ENCODE measurements at places on chromosomes 6 and 20.

DNA sequence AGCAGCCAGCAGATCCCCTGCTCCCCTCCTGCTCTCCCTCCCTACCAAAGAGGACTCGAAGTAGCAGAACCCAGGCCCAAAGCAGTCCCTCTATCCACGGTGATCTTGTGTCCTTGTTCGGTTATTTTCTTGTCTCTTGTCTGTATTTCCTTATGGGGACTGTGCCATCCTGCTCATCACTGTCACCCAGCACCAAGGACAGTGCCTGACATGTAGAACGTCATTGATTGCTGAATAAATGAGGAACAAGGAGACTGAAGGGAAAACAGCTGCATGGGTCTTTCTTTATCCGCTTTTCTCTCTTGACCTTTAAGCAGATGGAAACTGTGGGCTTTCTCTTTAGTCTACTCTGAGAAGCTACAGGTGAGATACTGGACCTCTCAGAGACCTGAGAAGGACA, 29.4 kb upstream of the ZNF831 start:
- DNase-seq: no peak

- no peak for DNase-seq
Observed at GRCh38 chr20:47335251-47336128, 21.0 kb downstream of the ZMYND8 start.

DNA sequence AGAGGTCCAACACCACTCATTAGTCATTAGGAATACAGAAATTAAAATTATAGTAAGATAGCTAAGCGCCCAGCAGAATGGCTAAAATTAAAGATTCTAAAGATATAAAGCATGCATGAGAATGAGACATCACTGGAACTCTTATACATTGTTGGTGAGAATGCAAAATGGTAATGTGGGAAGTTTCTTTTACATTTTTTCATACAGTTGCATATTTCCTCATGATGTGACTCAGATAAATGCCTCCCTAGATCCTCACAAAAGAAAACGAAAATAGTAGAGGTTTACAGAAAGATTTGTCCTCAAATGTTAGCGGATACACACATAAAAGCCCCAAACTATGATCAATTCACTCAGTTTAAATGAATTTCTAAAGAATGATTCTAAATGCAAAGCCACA, 633.7 kb upstream of the GJE1 start:
- DNase-seq: no peak

DNA sequence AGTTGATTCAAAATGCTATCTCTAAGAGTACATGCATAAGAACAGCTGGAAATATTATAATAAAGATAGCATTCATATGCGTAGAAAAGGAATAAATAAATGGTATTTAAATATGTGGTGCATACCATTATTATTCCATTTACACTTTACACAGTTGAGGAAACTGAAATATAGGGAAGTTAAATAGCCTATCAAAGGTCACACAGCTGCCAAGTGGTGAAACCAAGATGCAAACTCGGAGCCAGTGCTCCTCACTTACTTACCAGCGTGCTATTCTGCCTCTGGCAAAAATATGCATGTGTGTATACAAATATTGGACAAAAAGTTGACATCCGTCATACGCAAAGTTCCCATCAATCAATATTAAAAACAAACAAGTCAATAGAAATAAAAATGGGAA, 22.3 kb upstream of the ANKEF1 start:
- DNase-seq: no peak

DNA sequence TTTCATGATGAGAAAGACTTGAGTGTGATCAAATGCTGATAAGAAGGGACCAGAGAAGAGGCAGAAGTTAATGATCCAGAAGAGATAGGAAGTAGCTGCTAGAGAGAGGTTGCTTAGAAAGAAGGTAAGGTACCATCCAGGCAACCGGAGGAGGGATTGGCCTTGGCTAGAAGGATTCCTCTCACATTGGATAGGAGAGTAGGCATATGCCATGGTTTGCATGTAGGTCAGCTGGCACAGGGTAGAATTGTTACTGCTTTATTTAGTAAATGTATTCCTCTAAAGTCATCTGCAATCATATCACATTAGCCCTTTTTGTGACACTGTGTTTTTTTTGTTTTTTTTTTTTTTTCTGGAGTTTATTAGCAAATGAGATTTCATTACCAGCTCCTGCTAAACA, 580.9 kb upstream of the FLRT3 start:
- no peak for DNase-seq

DNA sequence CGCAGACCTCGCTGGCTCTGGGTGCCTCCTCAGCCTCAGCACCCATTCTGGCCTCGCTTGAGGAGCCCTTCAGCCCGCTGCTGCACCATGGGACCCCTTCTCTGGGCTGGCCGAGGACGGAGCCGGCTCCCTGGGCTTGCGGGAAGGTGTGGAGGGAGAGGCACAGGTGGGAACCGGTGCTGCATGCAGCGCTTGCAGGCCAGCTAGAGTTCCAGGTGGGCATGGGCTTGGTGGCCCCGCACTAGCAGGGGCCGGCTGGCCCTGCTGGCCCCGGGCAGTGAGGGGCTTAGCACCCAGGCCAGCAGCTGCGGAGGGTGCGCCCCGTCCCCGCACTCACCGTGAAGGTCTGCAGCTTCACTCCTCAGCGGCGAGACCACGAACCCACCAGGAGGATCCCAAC, 30.4 kb downstream of the DEFB114 start:
- DNase-seq: no peak

DNA sequence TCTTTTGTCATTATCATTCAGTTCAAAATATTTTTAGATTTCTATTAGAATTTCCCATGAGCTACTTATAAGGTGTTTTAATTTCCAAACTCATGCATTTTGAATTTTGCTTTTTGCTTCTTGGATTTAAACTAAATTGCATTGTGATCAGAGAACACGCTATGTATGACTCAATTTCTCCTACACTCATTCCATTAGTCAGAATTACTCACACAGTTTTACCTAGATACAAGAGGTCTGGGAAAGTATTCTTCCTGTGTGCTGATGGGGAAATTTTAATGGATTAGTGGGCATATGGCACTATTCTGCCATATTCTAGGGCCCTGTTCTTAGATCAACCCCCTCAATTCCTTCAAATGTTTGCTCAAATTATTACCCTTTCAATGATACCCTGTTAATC, 49.9 kb upstream of the BMP5 start:
- DNase-seq: no peak

GRCh38 chr6:105493736-105494135, 90.9 kb upstream of the PREP start:
- no peak for DNase-seq

- DNase-seq: no peak
Observed at GRCh38 chr20:54995011-54995410, 519.6 kb downstream of the DOK5 start.

GRCh38 chr6:70394518-70395300, 18.6 kb upstream of the FAM135A start:
- DNase-seq: no peak

DNA sequence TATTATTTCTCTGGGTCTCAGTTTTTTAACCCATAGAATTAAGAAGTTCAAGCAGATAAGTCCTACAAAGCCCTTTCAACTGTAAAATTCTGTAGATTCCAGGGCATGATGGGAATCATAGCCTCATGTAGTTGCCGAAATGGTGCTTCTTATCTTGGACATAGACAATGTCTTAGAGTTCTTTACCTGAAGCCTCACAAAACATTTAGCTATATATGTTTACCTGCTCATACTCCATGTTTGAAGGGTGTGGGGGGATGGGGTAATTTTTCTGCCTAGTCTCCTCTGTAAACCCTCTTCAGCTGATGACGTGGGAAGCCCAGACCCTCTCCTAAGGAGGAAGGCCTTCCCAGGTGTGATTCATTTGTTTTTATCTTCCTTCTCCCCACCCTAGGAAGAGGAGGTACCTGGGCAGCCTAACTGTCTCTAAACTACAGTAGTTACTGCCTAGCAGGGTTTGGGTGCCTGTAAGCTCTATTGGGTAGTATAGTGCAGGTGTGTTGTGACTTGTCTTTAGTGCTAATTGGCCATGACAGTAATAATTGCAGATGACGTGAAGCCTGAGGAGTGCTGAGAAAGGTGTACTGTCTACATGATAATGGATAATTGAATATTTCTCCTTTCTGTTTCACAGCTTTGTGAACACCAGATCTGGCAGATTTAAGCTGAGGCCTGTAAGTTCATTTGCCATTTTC, 230.8 kb downstream of the TFAP2B start:
- no peak for DNase-seq

GRCh38 chr20:48769069-48769983, 58.5 kb downstream of the PREX1 start:
- peak; percentile 85 for DNase-seq

DNA sequence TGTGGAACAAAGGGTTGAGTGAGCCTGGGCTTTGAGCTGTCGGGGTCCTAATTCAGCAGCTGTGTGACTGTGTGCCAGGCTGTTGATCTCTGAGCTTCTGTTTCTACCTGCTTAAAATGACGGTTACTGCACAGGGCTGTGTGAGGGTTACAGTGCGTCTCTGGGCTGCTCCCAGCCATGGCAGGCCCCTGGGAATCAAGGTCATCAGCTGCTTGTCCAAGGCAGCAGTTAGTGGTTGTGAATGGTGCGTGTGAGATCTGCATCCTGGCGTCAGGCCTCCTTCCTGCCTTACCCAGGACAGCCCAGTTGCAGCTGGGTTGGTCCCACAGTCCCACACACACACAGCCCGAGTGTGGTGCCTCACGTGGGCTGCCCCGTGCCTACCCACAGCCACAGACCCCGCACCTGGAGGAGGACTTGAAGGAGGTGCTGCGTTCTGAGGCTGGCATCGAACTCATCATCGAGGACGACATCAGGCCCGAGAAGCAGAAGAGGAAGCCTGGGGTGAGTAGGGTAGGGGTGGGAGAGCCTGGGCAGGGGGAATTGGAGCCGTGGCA, 15.6 kb downstream of the GTSF1L start:
- no peak for DNase-seq

- no peak for DNase-seq
Observed at GRCh38 chr20:977021-977420, 25.1 kb downstream of the RSPO4 start.

- DNase-seq: no peak
Observed at GRCh38 chr6:115404446-115404845, 656.2 kb downstream of the FRK start.

GRCh38 chr20:25033265-25033923, 24.5 kb downstream of the ACSS1 start:
- no peak for DNase-seq

DNA sequence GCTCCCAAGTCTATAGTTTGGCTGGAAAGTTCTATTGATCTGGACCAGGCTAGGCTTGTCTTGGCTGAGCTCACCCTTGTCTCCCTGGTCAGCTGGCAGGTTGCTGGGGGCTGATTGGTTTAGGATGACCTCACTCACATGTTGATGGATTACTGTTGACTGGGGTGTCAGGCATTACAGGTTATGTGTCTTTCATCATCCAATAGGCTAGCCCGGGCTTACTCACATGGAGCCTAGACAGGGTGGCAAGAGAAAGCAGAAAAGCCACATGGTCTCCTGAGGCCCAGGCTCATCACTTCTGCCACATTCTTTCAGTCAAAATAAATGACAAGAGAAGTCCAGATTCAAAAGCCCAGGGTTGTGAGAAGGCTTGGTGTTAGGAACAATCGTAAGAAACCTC, 103.5 kb downstream of the BFSP1 start:
- no peak for DNase-seq

- DNase-seq: no peak
Observed at GRCh38 chr6:22053391-22053997, 243.3 kb downstream of the PRL start.

DNA sequence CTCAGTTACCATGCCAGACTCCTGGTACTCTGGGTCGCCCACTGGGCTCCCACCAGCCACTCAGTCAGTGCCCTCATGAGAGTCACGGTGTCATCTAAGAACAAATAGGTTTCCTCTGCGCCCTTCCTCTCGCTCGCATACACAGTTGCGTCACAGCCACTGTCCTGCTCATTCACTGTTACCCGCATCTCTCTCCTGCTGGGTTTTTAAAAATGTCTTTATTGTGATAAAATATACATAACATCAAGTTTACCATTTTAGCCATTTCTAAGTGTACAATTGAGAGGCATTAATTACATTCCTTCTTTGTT, 4.0 kb downstream of the TEAD3 start:
- no peak for DNase-seq

- no peak for DNase-seq
Observed at GRCh38 chr6:40369891-40370290, 217.3 kb downstream of the LRFN2 start.

DNA sequence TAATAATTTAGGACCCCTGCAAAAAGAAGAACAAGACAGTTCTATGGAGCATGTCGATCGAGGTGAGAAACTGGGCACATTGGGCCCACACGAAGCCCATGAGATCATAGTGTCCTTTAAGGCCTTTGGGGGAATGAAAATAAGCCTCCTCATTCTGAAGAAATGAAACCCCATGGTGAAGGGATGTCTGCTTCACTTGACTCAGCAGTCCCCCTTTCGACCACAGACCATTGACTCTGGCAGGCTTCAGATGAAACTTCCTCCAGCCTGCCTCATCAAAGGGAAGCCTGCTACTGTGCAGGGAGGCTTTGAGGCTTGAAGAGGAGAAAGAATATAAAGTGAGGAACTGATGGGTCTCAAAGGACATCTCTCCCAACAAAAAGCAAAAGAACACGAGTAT, 144.2 kb upstream of the FBXL4 start:
- DNase-seq: no peak

GRCh38 chr6:71289802-71290175, 1.2 kb downstream of the OGFRL1 start:
- no peak for DNase-seq

GRCh38 chr6:41466437-41466990, 79.7 kb upstream of the FOXP4 start:
- DNase-seq: no peak

- no peak for DNase-seq
Observed at GRCh38 chr6:165910184-165910966, 247.3 kb upstream of the PDE10A start.

GRCh38 chr20:2054911-2055310, 46.7 kb upstream of the STK35 start:
- DNase-seq: no peak

- no peak for DNase-seq
Observed at GRCh38 chr20:31517373-31517772, 3.1 kb downstream of the HM13 start.

- no peak for DNase-seq
Observed at GRCh38 chr20:1872459-1873097, 22.6 kb upstream of the SIRPA start.

- DNase-seq: no peak
Observed at GRCh38 chr6:149079456-149079855, 238.1 kb upstream of the TAB2 start.

DNA sequence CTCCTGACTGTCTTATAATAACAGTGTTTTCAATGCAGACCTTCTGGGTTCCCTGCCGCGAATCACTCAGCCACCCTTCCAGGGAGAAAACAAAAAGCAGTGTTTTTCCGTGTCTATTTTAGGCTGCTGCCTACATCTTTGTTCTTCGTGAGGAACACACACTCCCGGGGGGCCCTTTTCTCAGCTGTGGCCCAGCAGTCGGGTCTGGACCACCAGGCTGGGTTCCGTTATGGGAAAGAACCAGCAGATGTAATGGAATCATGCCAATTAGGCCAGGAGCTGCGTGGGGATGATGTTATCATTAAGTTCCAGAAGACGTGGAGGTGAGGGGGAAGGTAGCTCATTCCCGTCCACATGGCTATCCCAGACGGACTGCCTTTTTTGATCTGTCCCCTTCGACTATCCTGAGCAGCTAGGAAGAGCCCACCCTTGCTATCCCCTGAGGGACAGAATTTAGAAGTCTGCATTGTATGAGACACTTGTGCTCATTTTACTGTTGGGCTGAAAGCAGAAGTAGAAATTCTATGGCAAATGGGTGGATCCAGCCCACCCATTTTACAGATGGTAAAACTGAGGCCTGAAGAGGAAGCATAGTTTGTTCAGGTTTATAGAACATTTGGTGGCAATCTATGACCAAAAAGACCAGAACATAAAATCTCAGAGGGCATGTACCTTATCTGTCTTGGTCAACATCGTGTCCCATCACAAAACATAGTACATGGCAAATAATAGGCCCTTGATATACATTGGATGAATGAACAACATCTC, 54.5 kb downstream of the KCNB1 start:
- no peak for DNase-seq

Data from activated CD4-positive, alpha-beta T cell treated with anti-CD3 and anti-CD28 coated beads for 24 hours (primary cell).